ENCODE measurements at places on chromosomes 4 and X.

DNA sequence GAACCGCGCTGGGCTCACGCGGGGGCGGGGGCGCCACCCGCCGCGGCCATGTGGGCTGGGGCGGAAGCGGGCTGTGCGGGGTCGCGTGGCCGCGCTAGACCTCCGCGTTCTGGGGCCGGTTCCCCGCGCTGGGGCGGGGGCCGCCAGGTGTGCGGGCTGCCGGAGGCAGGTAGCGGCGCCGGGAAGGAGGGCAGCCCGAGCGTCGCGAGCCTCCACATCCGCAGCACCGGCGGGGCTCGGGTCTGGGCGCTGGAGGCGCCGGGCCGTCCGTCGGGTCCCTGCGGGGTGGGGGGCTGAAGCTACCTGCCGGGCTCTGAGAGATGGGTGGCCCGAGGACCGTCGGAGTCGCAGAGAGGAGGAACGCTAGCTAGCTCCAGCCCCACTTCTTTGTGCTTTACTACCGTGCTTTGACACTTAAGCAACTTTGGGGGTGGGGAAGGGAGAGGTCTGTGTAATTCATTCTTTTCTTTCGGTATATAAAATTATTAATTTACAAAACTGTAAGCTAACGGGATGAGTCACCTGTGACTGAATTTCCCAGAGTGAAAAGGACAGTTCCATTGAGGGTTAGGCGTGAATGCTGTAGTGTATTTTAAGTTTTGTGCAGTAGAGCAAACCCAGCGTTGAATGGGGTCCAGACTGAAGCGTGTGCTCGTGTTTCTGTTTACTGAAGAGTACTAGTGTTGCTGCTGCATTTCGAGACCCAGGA is 689 bp downstream of the METAP1 start:
- DNase-seq, result peak; percentile 1

DNA sequence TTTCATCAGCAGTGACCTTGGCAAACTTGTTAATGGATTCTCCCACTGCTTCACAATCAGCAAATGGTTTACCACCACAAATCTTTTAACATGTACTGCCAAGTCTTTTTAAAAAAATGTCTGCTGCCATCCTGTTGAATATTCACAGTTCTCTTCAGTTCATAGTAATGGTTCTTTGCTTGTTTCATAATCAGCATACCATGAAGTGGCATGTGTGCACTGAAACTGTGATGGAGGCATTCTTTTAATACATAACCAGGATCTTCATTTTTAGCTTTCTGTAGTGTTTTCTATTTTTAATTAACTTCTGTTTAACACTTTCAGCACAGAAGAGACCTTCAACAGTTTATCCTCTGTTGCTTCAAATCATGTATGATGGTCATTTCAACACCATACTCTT is 230.1 kb upstream of the ARSJ start:
- DNase-seq, result no peak

GRCh38 chr4:99687120-99687519 is 29.5 kb upstream of the C4orf54 start:
- DNase-seq, result no peak

DNA sequence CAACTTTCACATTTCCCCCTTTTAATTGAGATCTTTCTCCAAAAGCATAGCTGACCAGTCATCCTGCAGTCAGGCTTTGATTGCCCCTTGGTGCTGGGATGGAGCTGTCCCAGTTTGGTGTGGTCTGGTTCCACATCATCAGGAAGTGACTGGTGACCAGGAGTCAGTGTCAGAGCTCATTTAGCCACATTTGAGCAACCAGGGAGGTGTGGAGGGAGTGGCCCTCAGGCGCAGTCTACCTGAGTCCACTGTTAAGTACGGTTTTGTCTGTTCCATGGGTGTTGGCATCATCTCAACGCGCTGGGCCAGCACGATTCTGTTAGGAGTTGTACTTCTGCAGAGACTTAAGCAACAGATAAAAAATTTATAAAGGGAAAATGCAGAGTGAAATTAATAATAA is 52.6 kb downstream of the RGS12 start:
- no peak for DNase-seq

- DNase-seq, result no peak
These were observed 49.6 kb downstream of the PROM1 start for GRCh38 chr4:16034010-16034748.

GRCh38 chrX:121227888-121228287 is 180.5 kb downstream of the GLUD2 start:
- DNase-seq, result no peak
